ENCODE measurements at places on chromosomes 5 and 9.

DNA sequence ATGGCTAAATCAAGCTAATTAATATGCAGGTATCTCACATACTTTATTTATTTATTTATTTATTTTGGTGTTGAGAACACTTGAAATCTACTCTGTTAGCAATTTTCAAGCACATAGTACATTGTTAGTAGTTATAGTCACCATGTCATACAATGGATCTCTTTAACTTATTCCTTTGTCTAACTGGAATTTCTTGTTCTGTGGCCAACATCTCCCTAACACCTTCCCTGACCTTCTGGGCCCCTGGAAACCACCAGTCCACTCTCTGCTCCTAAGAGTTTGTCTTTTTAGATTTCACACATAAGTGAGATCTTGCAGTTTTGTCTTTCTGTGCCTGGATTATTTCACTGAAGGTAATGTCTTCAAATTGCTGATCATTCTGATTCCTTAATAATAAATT lies 229.1 kb downstream of the SEMA5A start:
- no peak overlapping the region for H3K27ac ChIP-seq
- no peak for DNase-seq
- H3K4me1 ChIP-seq = no peaks in the 10 kb centered on the region
- no peaks in the 10 kb centered on the region for H3K36me3 ChIP-seq

- no peaks in the 10 kb centered on the region for H3K4me1 ChIP-seq
- no peaks in the 10 kb centered on the region for H3K36me3 ChIP-seq
- H3K27ac ChIP-seq = no peak overlapping the region
- H3K4me3 ChIP-seq = no peak overlapping the region
- DNase-seq = no peak
These were observed 146.6 kb upstream of the RFX3 start for GRCh38 chr9:3672399-3672798.

- DNase-seq = peak; percentile 25
- H3K36me3 ChIP-seq = no peaks in the 10 kb centered on the region
- H3K27me3 ChIP-seq = no peaks in the 10 kb centered on the region
- H3K4me1 ChIP-seq = no peaks in the 10 kb centered on the region
- H3K4me3 ChIP-seq = no peak overlapping the region
These were observed 335.6 kb downstream of the ZSWIM6 start for GRCh38 chr5:61667525-61668218.

- H3K27me3 ChIP-seq = no peaks in the 10 kb centered on the region
- no peak overlapping the region for H3K27ac ChIP-seq
- DNase-seq = no peak
- no peaks in the 10 kb centered on the region for H3K4me1 ChIP-seq
These were observed 54.0 kb upstream of the CXCL14 start for GRCh38 chr5:135632798-135633197.

- peaks cover 19% of the 10 kb centered on the region for H3K4me1 ChIP-seq
- H3K27me3 ChIP-seq = no peaks in the 10 kb centered on the region
- peak; percentile 88 for DNase-seq
- no peak overlapping the region for H3K27ac ChIP-seq
These were observed 44.7 kb upstream of the NDFIP1 start for GRCh38 chr5:142063878-142064331.

DNA sequence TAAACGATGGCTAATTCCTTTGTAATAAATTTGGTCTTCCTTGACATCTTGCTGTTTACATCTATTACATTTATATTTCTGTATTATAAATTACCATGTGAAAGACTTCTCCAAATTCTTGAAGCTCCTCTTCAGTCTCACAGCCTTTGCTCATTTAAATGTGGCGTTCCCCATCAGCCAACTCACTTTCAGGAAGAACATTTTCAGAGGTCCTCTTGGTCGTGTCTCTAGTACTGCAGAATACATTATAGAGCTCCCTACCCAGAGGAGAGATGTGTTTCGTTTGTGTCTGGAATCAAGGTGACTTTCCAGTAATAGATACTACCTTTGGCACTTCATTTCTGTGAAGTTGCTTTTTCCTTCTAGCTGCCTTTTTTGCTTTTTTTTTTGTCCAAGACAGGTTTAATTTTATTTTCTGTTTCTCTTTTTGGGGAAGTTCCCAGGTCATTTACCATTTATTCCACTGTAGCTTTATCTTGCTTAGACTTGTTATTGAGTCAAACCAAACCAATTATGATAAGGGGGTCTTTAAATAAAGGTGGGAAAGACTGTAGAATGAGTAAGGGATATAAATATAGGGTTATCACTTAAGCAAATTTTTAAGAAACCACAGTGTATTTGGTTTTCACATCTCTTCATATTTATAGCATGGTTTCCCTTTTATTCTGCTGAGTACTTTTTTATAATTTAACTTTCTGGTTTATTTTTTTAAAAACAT lies 12.8 kb downstream of the UBE2B start:
- H3K4me1 ChIP-seq = no peaks in the 10 kb centered on the region
- H3K27ac ChIP-seq = no peak overlapping the region
- H3K36me3 ChIP-seq = peaks cover 99% of the 10 kb centered on the region
- no peaks in the 10 kb centered on the region for H3K27me3 ChIP-seq

GRCh38 chr9:20624201-20625002 lies 2.1 kb upstream of the MLLT3 start:
- no peaks in the 10 kb centered on the region for H3K27me3 ChIP-seq
- H3K4me1 ChIP-seq = no peaks in the 10 kb centered on the region
- H3K27ac ChIP-seq = peak overlapping the region; percentile 92
- no peaks in the 10 kb centered on the region for H3K36me3 ChIP-seq

DNA sequence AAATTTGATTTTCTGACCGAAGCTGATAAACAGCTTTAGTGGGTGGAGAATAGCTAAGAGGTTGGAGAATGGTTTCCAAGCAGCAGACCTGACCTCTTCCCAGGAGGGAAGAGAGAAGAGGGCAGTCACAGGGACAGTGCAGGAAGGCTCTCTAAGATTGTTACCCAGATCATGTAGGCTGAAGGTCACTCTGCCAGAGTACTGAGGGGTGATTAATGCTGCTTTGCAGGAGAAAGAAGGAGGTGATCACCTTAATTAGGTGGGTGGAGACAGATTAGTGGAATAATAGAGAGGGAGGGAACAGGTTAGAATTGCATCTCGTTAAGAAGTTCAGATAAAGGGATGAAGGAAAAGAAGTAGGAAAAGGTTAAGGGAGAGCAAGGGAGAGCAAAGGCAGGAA lies 440.5 kb downstream of the BRINP1 start:
- no peak for DNase-seq
- H3K27ac ChIP-seq = no peak overlapping the region
- H3K4me1 ChIP-seq = no peaks in the 10 kb centered on the region
- no peaks in the 10 kb centered on the region for H3K27me3 ChIP-seq
- no peak overlapping the region for H3K4me3 ChIP-seq

- H3K36me3 ChIP-seq = peaks cover 47% of the 10 kb centered on the region
- H3K27me3 ChIP-seq = no peaks in the 10 kb centered on the region
- no peak for DNase-seq
- H3K4me1 ChIP-seq = peaks cover 8% of the 10 kb centered on the region
- H3K4me3 ChIP-seq = no peak overlapping the region
These were observed 20.0 kb downstream of the MTRR start for GRCh38 chr5:7888901-7889300.

GRCh38 chr9:96136992-96137670 lies 164.8 kb downstream of the HSD17B3 start:
- peak overlapping the region; percentile 24 for H3K4me3 ChIP-seq
- peaks cover 36% of the 10 kb centered on the region for H3K4me1 ChIP-seq
- H3K27me3 ChIP-seq = no peaks in the 10 kb centered on the region

DNA sequence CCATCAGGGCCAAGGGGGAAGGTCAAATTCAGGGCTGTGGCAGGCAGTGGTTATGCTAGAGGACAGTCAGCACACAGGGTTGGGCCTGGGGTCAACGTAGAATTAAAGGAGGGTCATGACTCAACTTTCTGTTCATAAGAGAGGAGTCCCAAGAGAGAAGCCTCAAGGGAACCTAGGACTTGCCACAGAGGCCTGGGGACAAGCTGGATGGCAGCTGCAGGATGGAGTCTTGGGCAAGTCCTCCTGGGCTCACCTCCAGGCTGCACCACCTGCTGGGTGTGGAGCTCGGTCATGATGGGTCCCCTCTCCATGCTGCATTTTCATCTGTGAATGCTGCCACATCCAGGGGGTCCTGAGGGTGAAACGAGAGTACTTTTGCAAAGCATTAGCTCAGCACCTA lies 9.0 kb upstream of the WNK2 start:
- H3K4me3 ChIP-seq = no peak overlapping the region
- H3K27me3 ChIP-seq = no peaks in the 10 kb centered on the region
- peaks cover 7% of the 10 kb centered on the region for H3K4me1 ChIP-seq
- DNase-seq = no peak
- H3K27ac ChIP-seq = no peak overlapping the region

- DNase-seq = no peak
- no peaks in the 10 kb centered on the region for H3K27me3 ChIP-seq
- no peaks in the 10 kb centered on the region for H3K36me3 ChIP-seq
- H3K4me3 ChIP-seq = no peak overlapping the region
These were observed 13.5 kb downstream of the CFAP90 start for GRCh38 chr5:7837403-7837802.

GRCh38 chr9:4985386-4986266 lies 554 bp downstream of the JAK2 start:
- peak overlapping the region; percentile 73 for H3K4me3 ChIP-seq
- H3K4me1 ChIP-seq = peaks cover 57% of the 10 kb centered on the region
- no peaks in the 10 kb centered on the region for H3K36me3 ChIP-seq
- peak; percentile 72 for DNase-seq
- H3K27ac ChIP-seq = peak overlapping the region; percentile 97

- H3K4me1 ChIP-seq = peaks cover 79% of the 10 kb centered on the region
- H3K36me3 ChIP-seq = no peaks in the 10 kb centered on the region
These were observed 26.6 kb downstream of the RUSC2 start for GRCh38 chr9:35516479-35516878.

GRCh38 chr5:139982157-139982974 lies 60.7 kb downstream of the NRG2 start:
- H3K36me3 ChIP-seq = no peaks in the 10 kb centered on the region
- no peaks in the 10 kb centered on the region for H3K4me1 ChIP-seq
- no peak overlapping the region for H3K4me3 ChIP-seq
- peak; percentile 71 for DNase-seq
- H3K27me3 ChIP-seq = peaks cover 12% of the 10 kb centered on the region

- H3K27me3 ChIP-seq = no peaks in the 10 kb centered on the region
- no peaks in the 10 kb centered on the region for H3K4me1 ChIP-seq
- no peak overlapping the region for H3K27ac ChIP-seq
- no peak for DNase-seq
These were observed 60.4 kb upstream of the GPBP1 start for GRCh38 chr5:57113481-57113880.

GRCh38 chr5:174503461-174504265 lies 220.7 kb upstream of the MSX2 start:
- DNase-seq = peak; percentile 63
- no peak overlapping the region for H3K4me3 ChIP-seq
- no peaks in the 10 kb centered on the region for H3K27me3 ChIP-seq
- H3K36me3 ChIP-seq = no peaks in the 10 kb centered on the region
- H3K27ac ChIP-seq = peak overlapping the region; percentile 69

DNA sequence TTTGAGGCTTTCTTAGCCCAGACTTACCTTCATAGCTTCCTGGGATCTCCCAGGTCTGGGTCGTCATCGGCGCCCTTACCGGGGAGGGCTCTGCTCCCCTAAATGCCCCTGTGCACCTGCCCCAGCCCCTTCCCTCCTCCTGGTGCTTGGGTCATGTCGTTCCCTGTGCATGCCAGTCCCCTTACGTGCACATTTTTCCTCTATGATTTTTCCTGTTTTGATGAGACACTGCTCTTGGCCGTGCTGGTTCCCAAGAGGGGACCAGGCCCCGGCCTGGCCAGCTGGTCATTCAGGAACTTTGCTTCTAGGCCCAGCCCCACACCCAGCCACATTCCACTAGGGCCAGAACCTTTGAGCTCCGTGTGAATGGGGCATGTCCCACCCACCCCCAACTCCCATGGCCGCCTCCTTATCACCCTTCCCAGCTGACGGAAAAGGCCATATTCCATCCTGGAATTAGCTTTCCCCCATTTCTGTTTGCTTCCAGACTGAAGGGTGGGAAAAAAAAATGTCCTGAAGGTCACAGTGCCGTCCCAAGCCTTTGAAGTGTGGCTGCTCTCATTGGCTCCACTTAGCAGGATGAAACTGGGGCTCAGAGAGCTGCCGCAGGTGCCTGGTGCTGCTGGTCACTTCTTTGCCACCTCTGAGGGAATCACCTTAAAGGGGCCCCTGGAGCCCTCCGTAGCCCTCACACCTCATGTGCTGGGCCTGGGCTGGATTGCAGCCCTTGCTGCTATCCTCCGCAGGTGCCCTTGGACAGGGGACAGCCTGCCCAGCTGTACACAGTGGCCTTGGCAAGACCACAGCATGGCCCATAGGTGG lies 25.1 kb downstream of the ERGIC1 start:
- DNase-seq = peak; percentile 75
- peak overlapping the region; percentile 94 for H3K27ac ChIP-seq
- no peak overlapping the region for H3K4me3 ChIP-seq

DNA sequence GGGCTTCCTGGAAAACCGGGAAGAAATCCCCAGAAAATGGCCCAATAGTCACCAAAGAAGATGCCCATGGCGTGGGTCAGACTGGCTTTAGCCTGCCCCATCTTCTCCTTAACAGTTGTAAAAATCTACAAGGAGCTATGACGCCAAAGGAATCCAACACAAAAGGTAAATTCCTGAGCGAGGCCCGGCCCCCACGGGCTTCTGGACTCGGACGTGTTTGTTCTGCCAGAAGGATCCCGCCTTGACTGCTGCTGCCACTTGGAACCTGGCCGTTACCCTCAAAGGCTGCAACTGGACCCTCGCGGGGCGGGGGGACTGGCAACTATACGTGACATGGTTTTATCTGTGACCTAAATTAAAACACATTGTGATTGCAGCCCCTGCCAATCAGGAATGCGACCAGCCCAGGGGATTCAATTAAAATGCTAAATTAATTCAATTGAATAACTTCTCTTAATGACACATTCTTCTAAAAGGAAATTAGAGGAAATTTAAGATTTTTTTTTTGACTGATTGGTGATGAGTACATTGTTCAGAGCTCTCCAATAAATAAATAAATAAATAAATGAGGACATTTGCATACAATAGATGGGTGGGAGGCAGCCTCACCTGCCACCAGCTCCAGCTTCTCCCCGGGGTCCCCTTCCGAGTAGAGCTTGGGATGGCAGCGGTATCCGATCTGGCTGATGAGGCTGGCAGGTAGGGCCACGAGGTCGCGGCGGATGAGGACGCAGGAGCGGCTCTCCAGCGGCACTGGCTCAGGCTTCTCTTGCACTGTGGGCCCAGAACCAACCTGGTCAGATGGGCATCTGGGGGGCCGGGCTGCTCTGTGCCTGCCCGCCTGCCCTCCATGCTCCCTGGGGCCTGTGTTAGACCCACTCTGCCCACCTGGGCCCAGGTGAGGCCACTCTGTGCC lies 54.7 kb upstream of the UBAC1 start:
- no peak overlapping the region for H3K27ac ChIP-seq
- no peak overlapping the region for H3K4me3 ChIP-seq
- H3K4me1 ChIP-seq = peaks cover 82% of the 10 kb centered on the region
- peaks cover 64% of the 10 kb centered on the region for H3K36me3 ChIP-seq

- no peak for DNase-seq
- no peak overlapping the region for H3K4me3 ChIP-seq
- no peaks in the 10 kb centered on the region for H3K4me1 ChIP-seq
- H3K36me3 ChIP-seq = no peaks in the 10 kb centered on the region
These were observed 309.2 kb upstream of the IRX4 start for GRCh38 chr5:2191972-2192371.

- DNase-seq = no peak
- H3K4me1 ChIP-seq = peaks cover 13% of the 10 kb centered on the region
- no peak overlapping the region for H3K27ac ChIP-seq
- H3K36me3 ChIP-seq = no peaks in the 10 kb centered on the region
- H3K27me3 ChIP-seq = no peaks in the 10 kb centered on the region
These were observed 32.3 kb downstream of the GLRA1 start for GRCh38 chr5:151892393-151892792.

- no peaks in the 10 kb centered on the region for H3K4me1 ChIP-seq
- no peak overlapping the region for H3K27ac ChIP-seq
- no peaks in the 10 kb centered on the region for H3K36me3 ChIP-seq
- H3K4me3 ChIP-seq = no peak overlapping the region
- no peak for DNase-seq
These were observed 518.5 kb downstream of the NR2F1-AS1 start for GRCh38 chr5:93062548-93062947.

Measured in stomach (tissue), 19 donors.